PC-3 (cell line): ENCODE measurements at places on chromosomes 13 and 19. TPM values are rescaled to one million over a fixed set of nuclear protein-coding genes. Genes with fewer than 3 reads are reported as not detected.

PLD3 gene
- 95.4 and 96.1 TPM in 2 replicates for total RNA-seq

C3 gene
- total RNA-seq, result 13.3 and 16.9 TPM in 2 replicates

CFAP97D2 gene
- not detected in 2 replicates for total RNA-seq

DNA sequence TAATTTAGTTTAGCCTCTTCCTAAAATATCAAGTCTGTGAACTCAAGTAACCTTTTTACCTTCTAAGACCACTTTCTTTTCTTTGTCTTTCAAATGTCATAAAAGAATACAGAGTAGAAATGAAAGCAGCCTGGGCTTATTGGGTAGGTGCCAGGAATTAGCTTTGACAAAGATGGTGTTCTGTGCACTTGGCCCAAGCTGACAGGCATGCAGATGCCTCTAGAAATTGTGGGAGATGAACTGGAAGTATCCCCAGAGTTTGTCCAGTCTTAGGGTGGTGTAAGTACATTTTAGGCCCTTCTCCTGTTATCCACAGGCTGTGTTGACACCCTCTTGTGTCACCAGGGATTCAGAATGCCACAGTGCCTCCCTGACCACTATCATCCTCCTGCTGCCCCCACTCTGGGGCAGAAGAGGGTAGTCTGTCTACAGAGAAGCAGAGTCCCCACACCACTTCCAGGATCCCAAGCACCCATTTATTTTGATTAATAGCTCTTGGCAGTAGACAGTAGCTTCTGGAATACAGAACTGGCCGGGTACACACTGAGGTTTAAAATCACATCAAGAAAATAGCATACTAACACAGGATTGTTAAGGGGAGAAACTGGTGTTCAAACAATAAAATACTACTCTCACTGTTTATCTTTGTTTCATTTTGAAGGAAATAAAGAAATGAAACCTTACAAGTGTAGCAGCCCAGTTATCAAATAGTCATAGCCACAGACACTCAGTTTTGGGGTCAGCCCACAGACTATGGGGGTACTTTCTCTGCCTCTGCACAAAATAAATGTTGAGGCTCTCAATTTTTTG lies 343.2 kb downstream of the KCNRG start:
- peaks cover 30% of the 10 kb centered on the region for H3K4me1 ChIP-seq
- H3K27me3 ChIP-seq, result no peaks in the 10 kb centered on the region
- H3K27ac ChIP-seq, result peak overlapping the region; percentile 84
- peak; percentile 3 for DNase-seq

GRCh38 chr13:24651718-24652345 lies 28.4 kb upstream of the ATP12A start:
- DNase-seq, result peak; percentile 82
- H3K36me3 ChIP-seq, result no peaks in the 10 kb centered on the region
- peak overlapping the region; percentile 33; the same call in 1 of the 2 replicates for H3K27ac ChIP-seq
- H3K4me3 ChIP-seq, result no peak overlapping the region

TMEM86B gene
- 11.1 and 11.8 TPM in 2 replicates for total RNA-seq

GRCh38 chr13:41568972-41569351 lies 111.6 kb downstream of the RGCC start:
- H3K27me3 ChIP-seq, result no peaks in the 10 kb centered on the region
- H3K4me1 ChIP-seq, result peaks cover under 1% of the 10 kb centered on the region; the same call in 1 of the 2 replicates
- H3K27ac ChIP-seq, result no peak overlapping the region
- DNase-seq, result no peak
- no peak overlapping the region for H3K4me3 ChIP-seq

TMEM255B gene
- 26.9 and 35.5 TPM in 2 replicates for total RNA-seq

DNA sequence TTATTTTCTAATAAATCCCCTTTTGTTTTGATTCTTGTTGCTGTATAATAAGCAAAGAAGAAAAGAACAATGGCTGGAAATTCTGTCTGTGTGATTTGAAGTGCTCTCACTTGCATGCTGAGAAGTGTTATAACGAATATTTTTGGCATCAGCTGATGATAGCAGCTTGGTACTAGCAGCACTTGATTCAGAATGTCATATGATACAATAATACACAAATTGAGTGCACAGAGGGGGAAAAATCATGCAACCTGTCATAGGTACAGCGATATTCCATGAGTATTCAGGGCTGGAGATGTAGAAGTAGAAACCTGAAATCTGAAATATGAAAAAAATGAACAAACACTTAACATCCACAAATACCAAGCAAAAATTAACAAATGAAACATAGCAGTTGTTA lies 108.1 kb downstream of the FGF14 start:
- peaks cover 40% of the 10 kb centered on the region for H3K27me3 ChIP-seq
- H3K4me1 ChIP-seq, result no peaks in the 10 kb centered on the region
- DNase-seq, result no peak
- no peaks in the 10 kb centered on the region for H3K36me3 ChIP-seq

PTH2 gene
- not detected in 2 replicates for total RNA-seq
